CD4-positive, alpha-beta T cell treated with Interleukin-2 at 100 ng/mL for 4 hours (primary cell): ENCODE measurements at places on chromosomes 7 and 10.
A peak's percentile ranks its signal among the peaks of the same experiment; 100 is the strongest.

DNA sequence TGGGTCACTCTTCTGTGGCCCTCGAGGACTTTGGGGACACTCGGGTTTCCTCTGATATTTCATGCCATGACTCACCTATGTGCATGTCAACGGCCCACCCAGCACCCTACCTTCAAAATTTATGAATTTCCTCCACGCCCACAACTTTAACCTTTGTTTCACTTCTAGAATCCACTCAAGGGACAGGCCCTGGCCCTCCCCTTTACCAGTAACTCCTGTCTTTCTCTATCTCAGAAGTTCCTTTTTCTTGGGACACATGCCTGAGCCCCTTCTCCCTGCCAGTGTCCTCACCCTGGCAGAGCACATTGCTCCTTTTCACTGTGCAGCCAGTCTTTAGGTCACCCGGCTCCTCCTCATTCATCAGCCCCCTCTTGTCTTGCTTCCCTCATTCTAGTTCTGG lies 282.5 kb upstream of the KLF6 start:
- peak; percentile 34 for DNase-seq

DNA sequence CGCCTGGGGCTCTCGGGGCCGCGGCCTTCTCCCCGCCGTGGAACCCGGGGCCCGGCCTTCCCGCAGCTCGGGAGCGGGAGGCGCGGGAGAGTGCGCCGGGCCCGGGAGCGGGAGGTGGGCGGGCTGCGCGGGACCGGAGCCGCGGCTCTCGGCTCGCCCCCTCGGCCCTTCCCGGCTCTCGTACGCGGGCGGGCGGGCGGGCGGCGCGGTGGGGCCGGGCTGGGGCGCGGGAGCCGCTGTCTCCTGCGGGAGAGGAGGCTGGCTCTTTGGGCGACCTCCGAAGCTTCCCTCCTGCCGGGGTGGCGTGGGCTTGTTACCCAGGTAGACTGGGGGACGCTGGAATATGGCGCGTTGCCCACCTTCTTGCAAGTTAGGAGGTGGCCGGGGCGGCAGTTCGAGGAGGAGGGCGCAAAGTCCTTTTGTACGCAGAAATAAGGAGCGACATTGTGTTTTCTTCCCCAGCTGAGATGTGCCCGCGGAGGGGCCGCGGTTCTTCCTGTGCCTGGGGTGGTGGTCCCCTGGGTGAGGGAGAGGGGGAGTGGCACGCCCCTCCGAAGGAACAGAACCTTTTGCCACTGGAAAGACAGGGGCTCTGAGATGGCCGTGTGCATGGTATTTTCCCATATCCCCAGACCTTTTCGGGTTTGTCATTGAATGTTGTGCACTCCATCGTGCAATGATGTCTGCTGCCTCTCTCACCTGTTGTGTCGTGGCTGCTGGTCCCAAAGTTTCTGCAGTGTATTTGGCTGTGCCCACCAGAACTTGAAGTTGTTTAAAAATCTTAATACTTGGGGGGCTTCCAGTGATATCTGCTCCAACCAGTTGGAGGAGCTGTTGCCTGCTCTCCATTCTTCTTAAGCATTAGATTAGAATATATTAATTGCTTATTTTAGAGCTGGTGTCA lies 844 bp downstream of the NRF1 start:
- DNase-seq = peak; percentile 42

GRCh38 chr7:141178486-141179135 lies 104.7 kb downstream of the TMEM178B start:
- no peak for DNase-seq

GRCh38 chr10:71088054-71088453 lies 124.3 kb upstream of the UNC5B start:
- DNase-seq = no peak

DNA sequence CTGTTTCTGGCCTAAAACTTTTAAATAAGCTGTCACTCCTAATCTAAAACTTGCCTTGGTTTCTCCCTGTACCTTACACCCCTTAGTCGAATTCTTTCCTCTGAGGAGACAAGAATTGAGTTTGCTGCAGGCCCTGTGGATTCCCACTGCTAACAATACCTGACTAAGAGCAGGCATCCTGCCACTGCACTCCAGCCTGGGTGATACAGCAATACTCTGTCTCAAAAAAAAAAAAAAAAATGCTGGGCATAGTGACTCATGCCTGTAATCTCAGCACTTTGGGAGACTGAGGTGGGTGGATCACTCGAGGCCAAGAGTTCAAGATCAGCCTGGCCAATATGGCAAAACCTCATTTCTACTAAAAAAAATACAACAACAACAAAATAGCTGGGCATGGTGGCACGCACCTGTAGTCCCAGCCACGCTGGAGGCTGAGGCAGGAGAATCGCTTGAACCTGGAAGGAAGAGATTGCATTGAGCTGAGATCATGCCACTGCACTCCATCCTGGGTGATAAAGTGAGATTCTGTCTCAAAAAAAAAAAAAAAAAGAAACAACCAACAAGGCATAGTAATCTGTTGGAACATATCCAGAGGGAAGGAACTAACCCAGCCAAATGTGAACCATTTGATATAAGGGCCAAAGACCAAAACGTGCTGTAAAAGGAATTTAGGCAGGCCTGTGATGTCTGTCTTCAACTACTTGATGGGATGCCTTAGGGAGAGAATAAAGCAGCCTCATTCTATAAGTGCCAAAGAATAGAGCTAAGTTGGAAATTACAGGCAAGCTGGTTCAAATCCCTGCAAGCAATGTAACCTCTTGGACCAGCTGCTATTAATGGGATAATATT lies 732.7 kb upstream of the AUTS2 start:
- no peak for DNase-seq

GRCh38 chr10:114822444-114823076 lies 980 bp downstream of the FHIP2A start:
- DNase-seq = peak; percentile 35

GRCh38 chr10:120828763-120829319 lies 22.3 kb upstream of the WDR11 start:
- DNase-seq = no peak

DNA sequence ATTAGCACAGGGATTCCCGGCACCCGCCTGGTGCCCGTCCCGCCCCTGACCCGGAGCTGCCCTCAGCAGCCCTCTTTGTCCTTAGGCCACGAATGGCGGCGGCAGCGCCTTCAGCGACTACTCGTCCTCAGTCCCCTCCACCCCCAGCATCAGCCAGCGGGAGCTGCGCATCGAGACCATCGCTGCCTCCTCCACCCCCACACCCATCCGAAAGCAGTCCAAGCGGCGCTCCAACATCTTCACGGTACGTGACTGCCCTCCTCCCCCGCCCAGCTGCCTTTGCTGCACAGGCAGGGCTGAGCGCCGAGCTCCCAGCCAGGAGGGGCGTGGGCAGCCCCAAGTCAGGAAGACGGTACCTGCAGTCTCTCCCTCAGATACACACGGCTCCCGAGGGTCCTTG lies 33.6 kb downstream of the AGAP3 start:
- DNase-seq = no peak

GRCh38 chr10:68261132-68261856 lies 29.4 kb upstream of the ATOH7 start:
- no peak for DNase-seq

DNA sequence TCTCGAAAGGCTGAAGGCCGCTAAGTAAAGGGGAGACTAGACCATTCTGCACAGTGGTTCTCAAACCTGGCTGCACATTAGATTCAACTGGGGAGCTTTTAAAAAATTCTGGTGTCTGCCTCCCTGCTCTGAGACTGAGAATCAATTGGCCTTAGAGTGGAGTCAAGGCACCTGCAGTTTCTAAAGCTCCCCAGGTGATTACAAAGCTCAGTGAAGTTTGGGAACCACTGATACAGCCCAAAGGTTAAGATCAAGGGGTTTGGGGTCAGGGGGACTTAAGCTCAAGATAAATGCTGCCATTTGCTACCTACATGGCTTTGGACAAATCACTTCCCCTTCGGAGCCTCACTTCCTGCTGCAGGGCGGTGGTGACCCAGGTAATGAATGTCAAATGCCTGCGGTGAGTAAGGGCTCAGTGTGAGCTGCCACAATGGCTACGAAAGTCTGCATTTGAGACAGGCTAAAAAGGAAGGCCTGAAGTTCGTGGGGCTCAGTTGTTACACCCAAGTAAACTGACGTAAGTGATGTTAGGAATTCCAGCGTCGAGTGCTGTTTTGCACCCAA lies 72.3 kb downstream of the TLL2 start:
- no peak for DNase-seq

GRCh38 chr10:58718596-58718995 lies 205.9 kb downstream of the BICC1 start:
- no peak for DNase-seq

GRCh38 chr10:88120599-88121333 lies 257.3 kb downstream of the PTEN start:
- DNase-seq = no peak

- DNase-seq = no peak
These were observed 367.9 kb upstream of the MBL2 start for GRCh38 chr10:53140506-53140905.

DNA sequence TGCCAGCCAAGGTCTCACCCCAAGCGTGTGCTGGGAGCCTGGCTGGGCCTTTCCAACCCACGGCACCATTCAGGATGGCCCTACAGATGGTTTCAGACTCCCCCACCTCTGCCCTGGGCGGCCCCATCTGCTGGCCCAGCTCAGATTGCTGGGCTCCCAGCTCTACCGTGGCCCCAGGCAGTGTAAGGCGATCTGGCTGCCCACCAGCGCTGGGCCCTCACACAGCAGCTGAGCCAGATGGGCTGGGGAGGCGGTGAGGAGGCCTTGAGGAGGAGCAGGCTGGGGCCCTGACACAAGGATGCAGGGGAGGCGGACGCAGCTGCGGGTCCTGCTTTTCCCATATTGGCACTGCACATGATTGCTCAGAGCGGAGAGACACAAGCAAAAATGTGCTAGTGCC lies 162.8 kb downstream of the NRF1 start:
- no peak for DNase-seq

DNA sequence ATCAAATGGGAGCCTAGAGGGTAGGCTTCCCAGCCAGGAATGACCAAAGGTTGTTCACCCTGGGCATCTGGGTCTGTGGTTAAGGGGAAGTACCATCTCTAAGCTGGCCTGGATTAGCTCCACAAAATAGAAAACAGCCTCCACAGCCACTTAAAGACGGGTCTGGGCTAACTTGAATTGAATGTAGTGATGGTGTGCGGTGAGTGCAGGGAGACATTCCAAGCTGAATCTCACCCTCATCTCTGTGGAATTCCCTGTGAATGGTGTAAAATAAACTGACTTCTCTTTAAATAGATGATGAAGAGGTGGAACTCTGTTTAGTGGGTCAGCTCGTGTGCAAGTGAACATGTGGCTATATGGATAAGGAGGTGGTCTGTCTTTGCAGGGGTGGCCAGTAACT lies 251.0 kb downstream of the DYNC1I1 start:
- DNase-seq = no peak

- no peak for DNase-seq
These were observed 88.1 kb downstream of the HIP1 start for GRCh38 chr7:75650681-75651080.

DNA sequence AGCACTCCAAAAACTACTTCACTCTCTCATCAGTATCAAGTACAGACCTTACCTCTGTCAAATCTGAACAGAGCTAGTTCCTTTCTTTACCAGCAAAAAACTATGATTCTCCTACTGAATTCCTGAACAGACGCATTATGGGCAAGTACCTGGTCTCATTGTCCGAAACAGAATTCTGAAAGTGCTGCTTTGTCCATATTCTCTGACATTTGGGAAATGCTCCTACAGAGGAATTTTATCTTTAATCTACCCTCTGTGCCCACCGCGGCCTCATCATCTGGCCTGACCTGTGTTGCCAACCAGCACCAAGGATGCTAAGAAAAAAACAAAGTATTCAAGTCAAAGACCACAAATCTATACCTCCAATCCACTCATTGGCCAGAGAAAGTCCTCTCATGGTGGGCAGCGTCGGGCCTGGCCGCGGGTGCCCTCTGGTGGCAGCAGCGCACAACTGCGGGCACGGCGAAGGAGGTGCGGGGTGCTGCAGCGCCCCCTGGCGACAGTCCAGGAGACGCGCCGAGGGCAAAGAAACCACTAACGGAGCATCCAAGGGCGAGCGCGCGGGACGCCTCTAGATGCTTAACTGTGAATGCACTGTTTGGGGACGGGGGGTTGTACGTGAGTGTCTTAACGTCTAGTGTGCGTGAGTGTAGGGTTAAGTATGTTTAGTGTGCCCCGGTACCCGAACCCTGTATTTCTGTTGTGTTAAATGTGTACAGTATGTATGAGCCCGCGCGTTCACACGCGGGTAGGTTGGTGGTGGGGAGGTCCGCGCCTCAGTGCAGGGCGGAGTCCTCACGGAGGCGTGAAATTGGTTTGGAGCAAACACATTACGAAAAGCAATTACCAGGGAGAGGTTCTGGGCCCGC lies 5.0 kb upstream of the GBX1 start:
- peak; percentile 78 for DNase-seq

DNA sequence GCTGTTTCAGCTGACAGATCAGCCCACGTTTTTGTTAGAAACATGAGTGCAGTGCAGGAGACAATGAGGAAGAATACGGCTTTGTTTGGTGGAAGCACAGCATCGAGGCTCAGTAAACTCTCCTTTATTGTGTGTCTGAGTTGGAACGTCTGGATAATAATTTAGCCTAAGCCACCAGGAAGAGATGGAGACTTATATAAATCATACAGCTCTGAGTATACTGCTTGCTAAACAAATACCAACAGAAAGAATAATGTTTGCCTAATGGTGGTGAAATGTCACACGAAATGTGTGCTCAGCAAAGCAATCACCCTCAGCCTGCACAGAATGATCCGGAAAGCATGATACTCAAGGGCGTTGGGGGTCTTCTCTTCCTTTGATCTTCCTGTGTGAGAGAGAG lies 664.1 kb upstream of the ADARB2 start:
- DNase-seq = no peak
